T-helper 2 cell (primary cell): ENCODE measurements at places on chromosomes 4 and X.
A peak's percentile ranks its signal among the peaks of the same experiment; 100 is the strongest.

DNA sequence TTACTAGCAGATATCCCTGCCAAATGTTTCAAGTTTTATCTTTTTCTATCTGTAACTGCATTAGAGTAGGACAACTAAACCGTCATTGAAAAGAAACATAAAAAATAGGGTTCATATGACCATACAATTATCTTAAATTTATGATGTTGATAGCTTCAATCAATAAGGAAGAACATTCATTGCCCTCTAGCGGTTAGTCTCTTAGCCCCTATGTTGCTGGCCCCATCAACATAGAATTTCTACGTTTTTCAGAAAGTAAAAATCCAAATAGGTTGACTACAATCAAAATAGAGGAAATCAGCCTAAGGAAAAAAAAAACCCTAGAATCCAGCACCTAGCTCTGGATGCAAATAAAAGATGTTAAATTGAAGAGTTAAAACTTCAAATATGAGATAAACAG, 225.1 kb upstream of the ITM2A start:
- no peak for DNase-seq

GRCh38 chr4:15253349-15253748, 174.5 kb upstream of the C1QTNF7 start:
- DNase-seq: no peak

GRCh38 chr4:186806679-186807421, 83.2 kb upstream of the FAT1 start:
- no peak for DNase-seq

DNA sequence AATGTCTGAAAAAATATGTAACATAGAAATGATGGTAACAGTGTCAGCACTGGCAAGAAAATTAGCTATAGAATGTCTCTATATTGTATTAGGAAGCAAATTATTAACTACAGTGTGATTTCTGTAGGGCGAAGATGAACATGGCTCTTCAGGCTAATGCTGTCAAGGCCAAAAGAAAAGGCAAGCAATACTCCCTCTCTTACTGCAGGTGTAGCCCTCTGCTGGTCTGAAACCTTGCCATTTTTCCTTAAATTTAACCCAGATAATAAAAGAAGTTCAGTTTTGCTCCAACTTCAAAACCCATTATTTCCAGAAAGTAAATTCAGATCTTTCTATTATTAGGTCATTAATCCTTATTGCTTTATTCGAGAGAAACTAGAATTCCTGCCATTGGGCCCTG, 215.9 kb downstream of the LRBA start:
- DNase-seq: no peak

DNA sequence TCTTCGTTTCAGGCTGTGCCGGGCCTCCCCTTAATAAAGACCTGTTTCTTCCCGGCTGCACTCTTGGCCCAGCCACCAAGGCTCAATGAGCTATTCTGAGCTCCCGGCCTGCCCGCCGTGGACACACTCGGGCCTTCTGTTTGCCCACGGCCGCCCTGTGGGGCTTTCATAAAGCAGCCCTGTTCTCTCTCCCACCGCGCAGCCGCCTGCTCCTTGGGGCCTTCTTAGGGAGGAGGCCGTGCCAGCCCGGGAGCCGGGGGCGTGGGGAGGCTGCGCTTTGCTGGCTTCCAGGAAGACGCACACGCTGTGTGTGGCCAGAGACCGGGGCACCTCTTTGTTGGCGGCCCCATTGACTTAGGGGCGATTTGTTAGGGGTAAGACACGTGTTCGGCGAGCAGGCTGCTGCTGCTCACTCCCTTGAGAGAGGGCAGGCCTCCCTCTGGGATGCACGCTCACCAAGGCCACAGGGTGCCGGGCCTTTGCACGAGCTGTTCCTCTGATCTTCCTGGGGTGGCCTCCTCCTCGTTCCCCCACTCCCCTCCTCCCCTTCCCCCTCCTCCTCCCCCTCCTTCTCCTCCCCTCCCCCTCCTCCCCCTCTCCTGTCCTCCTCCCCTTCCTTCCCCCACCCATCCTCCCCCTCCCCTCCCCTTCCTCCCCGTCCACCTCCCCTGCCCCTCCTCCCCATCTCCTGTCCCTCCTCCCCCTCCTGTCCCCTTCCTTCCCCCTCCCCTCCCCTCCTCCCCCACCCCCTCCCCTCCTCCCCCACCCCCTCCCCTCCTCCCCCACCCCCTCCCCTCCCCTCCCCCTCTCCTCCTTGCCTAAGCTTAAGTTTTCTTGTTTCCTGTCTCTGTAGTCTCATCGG, 11.3 kb downstream of the BLOC1S4 start:
- DNase-seq: no peak

- DNase-seq: no peak
Observed at GRCh38 chrX:10847333-10847732, 226.9 kb upstream of the MID1 start.

GRCh38 chr4:54185044-54185780, 43.9 kb upstream of the PDGFRA start:
- no peak for DNase-seq

GRCh38 chr4:108881986-108882385, 119.1 kb upstream of the ETNPPL start:
- DNase-seq: no peak

DNA sequence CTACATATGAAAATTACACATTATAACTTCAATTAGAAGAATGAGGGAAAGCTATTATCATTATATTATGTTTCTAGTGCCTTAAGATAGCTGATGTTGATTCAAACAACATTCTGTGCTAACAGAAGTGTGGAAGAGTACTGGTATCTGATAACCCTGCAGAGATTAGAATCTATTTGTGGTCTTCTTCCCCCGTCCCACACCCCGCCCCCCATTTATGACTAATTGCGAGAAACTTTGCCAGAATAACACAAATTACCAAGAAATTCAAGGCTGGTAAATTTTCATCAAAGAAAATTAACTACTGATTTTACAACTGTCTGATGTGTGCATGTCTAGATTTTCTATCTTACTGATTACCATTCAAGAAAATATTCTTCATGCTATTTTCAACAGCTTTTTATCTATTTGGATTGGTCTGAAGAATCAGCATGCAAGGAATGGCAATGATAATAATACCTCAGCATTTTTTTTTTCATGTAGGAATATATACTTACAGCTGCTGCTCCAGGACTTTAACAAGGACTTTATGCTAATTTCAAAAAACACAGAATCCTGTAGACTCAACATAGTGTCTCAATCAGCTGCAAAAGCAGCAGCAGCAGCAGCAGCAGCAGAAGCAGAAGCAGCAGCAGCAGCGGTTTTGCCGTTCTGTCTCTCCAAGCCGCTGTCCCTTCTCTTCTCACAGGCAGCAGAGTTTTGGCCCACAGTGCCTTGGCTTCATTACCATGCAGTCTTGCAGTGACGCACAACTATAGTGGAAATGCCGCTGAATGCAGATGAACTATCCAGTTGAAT, 126.7 kb downstream of the FRYL start:
- DNase-seq: peak; percentile 53

- DNase-seq: peak; percentile 39
Observed at GRCh38 chr4:140152013-140152703, 1.8 kb downstream of the MAML3 start.

- no peak for DNase-seq
Observed at GRCh38 chr4:106670976-106671375, 302.4 kb upstream of the GIMD1 start.

GRCh38 chrX:131577999-131578734, 34.3 kb downstream of the OR13H1 start:
- DNase-seq: no peak

DNA sequence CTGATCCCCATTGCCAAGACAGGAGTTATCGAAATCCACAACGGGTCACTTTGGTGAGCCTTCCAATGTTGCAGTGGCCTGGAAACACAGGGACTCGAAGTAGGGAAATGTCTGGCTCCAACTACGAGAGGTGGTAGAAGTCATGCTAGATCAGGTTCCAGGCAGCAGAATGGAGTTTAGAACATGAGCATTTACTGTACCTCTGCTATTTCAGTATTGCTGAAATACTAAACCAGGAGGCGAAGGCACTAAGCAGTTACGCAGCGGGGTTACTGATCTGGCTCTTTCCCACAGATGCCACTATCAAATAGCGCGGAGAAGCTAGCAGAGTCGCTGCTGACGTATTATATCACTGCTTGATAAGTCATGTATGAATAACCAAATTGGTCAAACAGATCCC, 56.3 kb downstream of the PTCHD1 start:
- DNase-seq: no peak

GRCh38 chr4:182862921-182863320, 54.3 kb downstream of the DCTD start:
- DNase-seq: no peak

- DNase-seq: no peak
Observed at GRCh38 chrX:122248681-122249080, 935.4 kb upstream of the GRIA3 start.

- no peak for DNase-seq
Observed at GRCh38 chr4:76564123-76564915, 129.3 kb downstream of the SHROOM3 start.

- DNase-seq: no peak
Observed at GRCh38 chr4:55051532-55051931, 73.9 kb downstream of the KDR start.

- no peak for DNase-seq
Observed at GRCh38 chr4:15479913-15480185, 10.2 kb downstream of the CC2D2A start.
